Stimulated activated naive B cell treated with anti-CD40 and anti-IgM and Interleukin-4, amounts not matched to agents 10 μg/mL and 1 μg/mL and 100 μg/mL, for 72 hours (primary cell): ENCODE measurements at places on chromosomes 3 and 15.

- peak overlapping the region; percentile 95 for H3K27ac ChIP-seq
- H3K4me1 ChIP-seq, result peaks cover 12% of the 10 kb centered on the region
- H3K36me3 ChIP-seq, result peaks cover 7% of the 10 kb centered on the region
- no peaks in the 10 kb centered on the region for H3K27me3 ChIP-seq
Observed at GRCh38 chr3:56557831-56558170, 826 bp downstream of the CCDC66 start.

DNA sequence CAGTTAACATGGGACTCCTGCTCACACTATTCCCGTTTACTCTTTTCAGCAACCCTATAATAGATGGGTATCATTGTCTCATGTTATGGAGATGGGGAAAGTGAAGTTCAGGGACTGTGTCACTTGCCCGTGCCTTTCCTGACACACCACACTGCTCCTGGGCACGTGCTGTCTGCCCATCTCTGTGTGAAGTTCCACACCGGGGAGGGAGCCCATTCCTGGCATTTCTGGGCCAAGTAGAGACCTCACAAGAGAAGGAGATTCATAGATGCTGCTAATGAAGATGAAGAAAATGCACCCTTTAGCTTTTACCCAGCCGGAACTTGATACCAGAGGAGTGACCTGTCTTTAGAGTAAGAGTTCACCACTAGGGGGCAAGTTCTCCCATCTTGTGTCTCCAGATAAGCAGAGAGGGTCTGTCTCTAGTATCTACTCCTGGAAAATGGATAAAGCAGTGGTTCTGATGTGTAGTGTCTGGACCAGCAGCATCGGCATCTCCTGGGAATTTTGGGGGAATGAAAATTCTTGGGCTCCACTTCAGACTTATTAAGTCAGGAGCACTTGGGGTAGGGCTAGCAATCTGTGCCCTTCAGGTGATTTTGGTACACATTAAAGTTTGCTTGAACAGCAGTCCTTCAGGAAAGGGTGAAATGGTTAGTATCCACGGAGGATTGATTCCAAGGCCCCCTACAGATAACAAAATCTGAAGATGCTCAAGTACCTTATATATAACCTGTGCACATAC lies 2.0 kb upstream of the TOPBP1 start:
- H3K27me3 ChIP-seq, result no peaks in the 10 kb centered on the region
- H3K4me1 ChIP-seq, result peaks cover 25% of the 10 kb centered on the region
- H3K4me3 ChIP-seq, result peak overlapping the region; percentile 63

DNA sequence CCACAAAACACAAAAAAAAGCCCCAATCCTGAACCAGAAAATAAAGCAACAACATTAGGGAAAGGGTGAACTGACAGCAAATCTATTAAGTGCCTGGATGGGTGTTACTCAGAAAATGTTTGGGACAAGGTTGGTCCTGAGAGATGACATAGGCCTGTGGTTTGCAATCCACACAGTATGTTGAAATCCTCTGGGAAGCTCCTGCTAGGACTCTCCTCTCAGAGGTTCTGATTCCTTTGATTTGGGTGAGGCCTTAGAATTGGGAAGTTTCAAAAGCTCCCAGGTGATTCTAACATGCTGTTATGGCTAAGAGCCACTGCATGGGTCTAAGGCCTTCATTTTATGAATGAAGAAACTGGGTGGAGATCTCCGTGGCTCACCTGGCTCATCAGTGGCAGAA lies 18.4 kb downstream of the CLDN1 start:
- no peaks in the 10 kb centered on the region for H3K36me3 ChIP-seq
- H3K4me3 ChIP-seq, result no peak overlapping the region
- no peak for DNase-seq
- peaks cover 7% of the 10 kb centered on the region for H3K4me1 ChIP-seq

- H3K27me3 ChIP-seq, result no peaks in the 10 kb centered on the region
- H3K36me3 ChIP-seq, result no peaks in the 10 kb centered on the region
- no peak overlapping the region for H3K27ac ChIP-seq
- DNase-seq, result no peak
Observed at GRCh38 chr15:39670687-39671086, 89.8 kb downstream of the THBS1 start.

DNA sequence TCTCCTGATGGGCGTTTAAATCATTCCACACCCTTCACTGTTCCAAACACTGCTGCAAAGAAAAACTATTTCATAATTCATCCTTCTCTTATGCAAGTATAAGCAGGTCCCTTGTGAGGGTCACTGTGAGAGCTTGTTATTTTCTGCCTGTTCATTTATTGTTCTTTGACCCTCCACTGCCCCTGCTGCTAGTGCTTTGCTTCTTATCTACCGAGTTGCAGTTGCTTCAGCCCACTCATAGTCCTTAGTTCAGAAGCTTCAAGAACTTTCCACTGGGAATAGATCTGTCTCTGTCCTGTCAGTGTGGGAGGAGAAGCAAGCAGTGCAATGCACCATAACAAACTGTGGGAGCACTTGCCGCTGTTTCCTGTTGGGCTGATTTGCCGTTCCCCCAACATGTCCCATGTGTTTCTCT lies 39.8 kb downstream of the RIOX2 start:
- no peak overlapping the region for H3K27ac ChIP-seq
- no peaks in the 10 kb centered on the region for H3K4me1 ChIP-seq
- H3K36me3 ChIP-seq, result peaks cover 19% of the 10 kb centered on the region
- no peak for DNase-seq
- no peak overlapping the region for H3K4me3 ChIP-seq
- H3K27me3 ChIP-seq, result no peaks in the 10 kb centered on the region

- peaks cover 11% of the 10 kb centered on the region for H3K27me3 ChIP-seq
- no peak overlapping the region for H3K27ac ChIP-seq
- H3K4me3 ChIP-seq, result no peak overlapping the region
Observed at GRCh38 chr15:80560601-80561400, 134.3 kb upstream of the ABHD17C start.

- no peak overlapping the region for H3K27ac ChIP-seq
- H3K36me3 ChIP-seq, result peaks cover 4% of the 10 kb centered on the region
- no peak overlapping the region for H3K4me3 ChIP-seq
Observed at GRCh38 chr3:24483873-24484272, 10.8 kb downstream of the THRB start.

DNA sequence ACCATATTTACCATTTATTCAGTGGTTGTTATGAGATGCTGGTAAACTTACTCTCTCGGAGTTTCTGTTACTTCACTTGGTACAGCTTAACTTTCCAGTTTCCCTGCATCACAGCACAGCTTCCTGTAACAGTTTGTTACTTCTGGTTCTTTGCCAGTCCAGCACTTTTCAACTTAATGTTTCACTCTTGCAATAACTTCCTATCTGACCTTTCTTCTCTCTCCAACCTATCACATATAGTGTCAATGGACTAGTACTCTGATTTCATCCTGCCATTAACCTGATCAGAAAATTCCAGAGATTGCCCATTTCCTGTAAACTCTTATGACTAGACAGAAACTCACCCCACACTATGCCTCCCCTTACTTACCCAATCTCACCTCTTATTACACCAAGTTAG lies 3.9 kb upstream of the ATP11B start:
- H3K27me3 ChIP-seq, result peaks cover 7% of the 10 kb centered on the region
- no peak overlapping the region for H3K4me3 ChIP-seq
- H3K36me3 ChIP-seq, result no peaks in the 10 kb centered on the region
- peaks cover 13% of the 10 kb centered on the region for H3K4me1 ChIP-seq
- no peak overlapping the region for H3K27ac ChIP-seq
- DNase-seq, result no peak
